Fibroblast of villous mesenchyme (primary cell): ENCODE measurements at places on chromosomes 1 and 21. TPM values are rescaled to one million over a fixed set of nuclear protein-coding genes. Genes with fewer than 3 reads are reported as not detected.
A peak's percentile ranks its signal among the peaks of the same experiment; 100 is the strongest.

DNA sequence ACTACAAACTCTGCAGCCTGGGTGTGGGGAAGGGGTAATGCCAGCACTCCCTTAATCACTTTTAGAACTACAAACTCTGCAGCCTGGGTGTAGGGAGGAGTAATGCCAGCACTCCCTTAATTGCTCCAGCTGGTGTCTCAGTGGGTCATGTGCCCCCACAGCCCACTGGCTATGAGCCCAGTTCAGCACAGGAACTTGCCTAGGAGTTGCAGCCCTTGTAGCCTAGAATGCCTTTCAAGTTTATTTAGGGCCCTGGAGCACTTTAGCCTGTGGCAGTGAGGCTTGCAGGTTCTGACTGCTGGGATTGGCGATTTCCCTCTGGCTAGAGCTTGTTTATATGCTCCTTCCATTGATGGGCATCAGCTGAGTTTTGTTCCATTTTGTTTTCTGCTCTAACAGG lies 17.1 kb downstream of the VN1R5 start:
- DNase-seq, result peak; percentile 24

GRCh38 chr21:45074048-45074817 lies at the start of gene ADARB1:
Gene ADARB1, plus strand, starts transcription at chr21:45074580. Its CDS starts 97,077 bp downstream, at chr21:45171657.
- DNase-seq, result peak; percentile 60

GRCh38 chr1:19479351-19480120 lies 5.8 kb downstream of the CAPZB start:
- DNase-seq, result no peak

DNA sequence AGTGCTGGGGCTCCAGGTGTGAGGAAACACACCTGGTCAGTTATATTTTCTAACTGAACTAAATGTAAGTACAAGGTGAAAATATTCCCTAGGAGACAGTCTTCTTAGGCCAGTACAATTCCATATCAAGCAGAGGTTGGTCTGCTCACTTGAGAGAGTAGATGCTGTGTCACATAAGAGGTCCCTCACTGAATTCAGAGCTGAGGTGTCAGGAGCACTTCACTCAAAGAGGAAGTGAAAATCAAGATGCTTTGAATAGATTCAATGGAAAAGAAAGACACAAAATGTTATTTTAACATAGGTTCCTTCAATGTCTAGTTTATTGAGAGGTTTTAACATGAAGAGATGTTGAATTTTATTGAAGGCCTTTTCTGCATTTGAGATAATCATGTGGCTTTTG lies 4.3 kb upstream of the FCRL3 start:
- no peak for DNase-seq

DNA sequence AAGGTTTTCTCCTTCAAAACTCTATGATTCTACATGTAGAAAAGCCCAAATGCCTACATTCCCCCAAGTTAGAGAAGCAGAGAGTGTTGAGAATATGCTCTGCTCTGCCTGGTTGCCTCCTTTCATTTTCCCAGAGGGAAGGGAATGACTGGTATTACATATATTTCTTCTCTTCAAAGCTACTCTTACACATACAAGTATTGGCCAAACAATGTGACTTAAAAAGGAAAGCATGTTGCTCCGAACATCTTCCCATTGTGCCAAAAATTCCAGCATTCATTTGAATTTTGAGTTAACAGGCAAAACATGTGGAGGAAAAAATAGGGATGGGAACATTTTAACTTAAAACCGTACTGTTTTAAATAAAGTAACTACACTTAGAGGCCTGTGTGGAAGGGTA lies 125.2 kb downstream of the COQ8A start:
- no peak for DNase-seq

GRCh38 chr1:161848676-161849075 lies 82.6 kb downstream of the ATF6 start:
- peak; percentile 15 for DNase-seq

- DNase-seq, result no peak
These were observed 33.0 kb upstream of the PRRX1 start for GRCh38 chr1:170630977-170631376.

GRCh38 chr1:7702365-7702764 lies 68.7 kb upstream of the VAMP3 start:
- no peak for DNase-seq

DNA sequence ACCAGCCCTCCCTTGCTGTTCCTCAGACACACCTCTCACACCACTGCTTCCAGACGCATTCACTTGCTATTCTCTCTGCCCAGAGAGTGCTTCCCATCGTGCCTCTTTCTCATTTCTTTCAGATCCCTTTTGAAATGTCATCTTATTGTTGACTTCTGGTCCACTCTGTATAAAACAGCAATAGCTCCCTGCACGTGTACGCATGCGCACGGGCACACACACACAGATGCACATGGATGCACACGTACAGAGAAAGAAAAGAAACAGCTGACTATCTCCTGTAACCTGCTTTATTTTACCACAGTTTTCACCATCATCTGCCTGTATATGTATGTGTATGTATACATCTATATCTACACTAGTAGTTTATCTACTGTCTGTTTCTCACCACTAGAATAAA lies 285.9 kb upstream of the NR5A2 start:
- no peak for DNase-seq

GRCh38 chr1:91697416-91697815 lies 188.5 kb downstream of the TGFBR3 start:
- peak; percentile 74 for DNase-seq

- peak; percentile 76 for DNase-seq
These were observed 21.6 kb downstream of the TCEA3 start for GRCh38 chr1:23403038-23403336.

DNA sequence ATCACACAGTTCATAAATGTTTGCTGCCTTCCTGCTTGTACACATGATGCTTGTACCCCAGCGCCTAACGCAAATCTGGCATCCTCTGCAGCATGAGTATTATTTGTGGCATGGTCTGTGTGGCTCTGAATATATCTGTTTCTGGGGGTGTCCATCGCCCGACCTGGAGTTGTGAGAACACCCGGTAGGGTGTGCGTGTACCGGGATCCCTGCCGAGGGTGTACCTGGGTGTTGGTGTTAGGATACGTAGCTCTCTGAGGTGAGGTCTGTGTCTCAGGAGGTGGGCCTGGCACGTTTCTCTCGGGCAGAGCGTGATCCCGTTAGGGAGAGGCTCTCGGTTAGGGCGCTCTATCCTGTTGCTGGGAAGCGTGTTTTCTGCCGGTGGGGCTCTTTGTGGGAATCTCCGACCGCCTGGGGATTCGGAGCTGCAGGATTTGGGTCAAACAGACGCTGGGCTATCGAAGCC lies 10.4 kb upstream of the CDC20 start:
- DNase-seq, result no peak

DNA sequence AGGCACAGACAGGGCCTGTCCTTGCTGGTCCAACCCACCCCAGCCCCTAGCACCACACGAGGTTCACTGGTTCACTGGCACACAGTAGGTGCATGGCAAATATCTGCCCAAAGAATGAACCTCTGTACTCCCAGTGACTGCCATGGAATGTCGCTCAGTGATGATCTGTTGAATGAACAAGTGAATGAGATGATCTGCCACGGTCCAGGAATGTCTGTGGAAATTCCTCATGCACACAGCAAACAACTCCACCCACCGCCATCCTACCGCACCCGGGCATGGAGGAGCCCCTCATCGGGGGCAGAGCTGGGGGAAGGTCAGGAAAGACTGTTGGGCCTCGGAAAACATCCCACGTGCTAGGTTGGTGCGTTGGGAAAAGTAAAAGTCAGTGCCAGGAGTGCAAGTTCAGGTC lies 1.7 kb downstream of the HSPG2 start:
- no peak for DNase-seq

Gene SMIM1
- 1.7 and 3.5 TPM in 2 replicates for total RNA-seq

Gene ID3
- 32.4 and 86.3 TPM in 2 replicates for total RNA-seq

Gene GFI1
- under 0.01 TPM in 2 replicates for total RNA-seq
